Prostate gland (tissue), 2 donors: ENCODE measurements at places on chromosomes 6 and 20.

DNA sequence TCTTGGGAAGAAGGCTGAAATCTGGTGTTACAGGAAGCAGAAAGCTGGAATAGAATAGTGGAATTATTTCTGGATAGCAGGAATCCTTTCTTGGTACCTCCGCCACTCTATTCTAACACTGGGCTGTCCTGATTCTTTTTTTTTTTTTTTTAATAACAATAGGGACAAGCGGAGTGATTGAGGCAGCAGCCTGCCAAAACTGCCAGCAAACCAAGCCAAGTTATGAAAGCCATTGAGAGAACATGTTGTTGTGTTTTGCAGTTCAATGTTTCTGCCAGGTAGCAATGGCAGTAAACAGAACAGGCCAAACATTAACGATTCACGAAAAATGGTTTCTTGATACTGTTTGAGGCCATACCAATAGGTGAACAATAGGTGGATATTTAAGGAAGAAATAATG, 47.1 kb downstream of the SLC26A8 start:
- DNase-seq, result no peak

DNA sequence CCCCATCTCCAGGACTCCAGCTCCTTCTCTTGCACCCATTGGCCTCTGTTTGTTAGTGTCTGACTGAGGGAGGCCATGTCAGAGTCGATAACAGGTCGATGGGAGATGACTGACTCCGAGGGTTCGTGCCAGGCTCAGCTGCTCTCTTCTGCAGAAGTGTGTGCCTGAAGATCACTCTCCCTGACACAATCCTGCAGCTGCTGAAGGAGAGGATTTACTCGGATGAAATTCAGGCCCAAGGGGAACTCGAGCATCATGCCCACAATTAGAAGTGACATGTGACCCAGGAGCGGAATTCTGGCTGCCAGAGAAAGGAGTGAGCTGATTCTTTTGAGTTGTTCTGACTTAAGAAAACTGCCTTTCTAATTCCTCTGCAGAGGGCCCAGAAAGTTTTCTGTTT, 318.2 kb downstream of the MAFB start:
- no peak for DNase-seq

- no peak for DNase-seq
Measured at GRCh38 chr6:131924881-131925474, 26.2 kb downstream of the CCN2 start.

- DNase-seq, result no peak
Measured at GRCh38 chr20:61850926-61851900, 214.5 kb downstream of the TAF4 start.
